Activated T-cell treated with anti-CD3 and anti-CD28 coated beads for 24 hours (primary cell): ENCODE measurements at places on chromosomes 1 and 21.

- no peak for DNase-seq
Observed at GRCh38 chr1:201144701-201145100, 9.6 kb downstream of the TMEM9 start.

DNA sequence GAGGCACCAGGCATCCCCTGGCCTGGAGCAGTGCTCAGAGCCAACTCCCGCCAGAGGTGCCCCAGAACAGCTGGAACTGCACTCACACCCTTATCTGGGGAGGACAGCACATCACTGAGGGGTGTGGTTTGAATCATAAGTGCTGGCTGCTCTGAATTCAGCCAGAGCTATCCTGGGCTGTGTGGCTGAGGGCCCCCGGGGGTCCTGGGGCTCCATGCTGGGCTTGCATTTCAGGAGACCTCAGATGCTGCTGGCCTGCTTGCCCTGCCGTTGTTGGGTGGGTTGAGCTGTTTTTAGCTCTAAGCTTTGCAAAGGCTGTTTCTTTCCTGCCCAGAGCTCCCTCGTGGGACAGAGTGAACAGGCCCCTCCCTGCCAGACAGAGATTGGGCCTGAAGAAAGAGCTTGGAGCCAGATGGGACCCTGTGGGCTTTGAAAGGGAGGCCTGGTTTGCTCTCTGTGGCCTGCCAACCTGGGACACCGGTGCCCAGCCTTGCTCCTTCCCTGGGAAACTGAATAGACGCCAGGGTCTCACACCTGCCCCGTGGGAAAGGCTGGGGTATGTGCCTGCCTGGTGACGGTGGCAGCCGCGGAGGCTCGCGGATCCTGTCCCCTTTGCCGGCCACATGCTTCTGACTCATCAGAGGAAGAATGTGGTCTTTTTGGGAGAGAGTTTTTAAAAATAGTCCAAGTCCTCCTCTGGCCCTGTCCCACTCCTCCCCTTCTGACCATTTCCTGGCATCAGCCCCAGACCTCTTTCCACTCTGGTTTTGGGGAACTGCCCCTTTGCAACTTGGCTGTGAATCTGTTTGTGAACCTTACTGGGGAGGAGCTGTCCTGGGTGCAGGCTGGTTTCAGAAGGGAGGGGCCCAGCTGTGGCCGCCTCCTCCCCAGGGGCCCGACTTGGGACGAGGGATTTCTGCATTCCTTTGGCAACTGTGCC lies 30.0 kb downstream of the ARHGEF10L start:
- no peak for DNase-seq

- no peak for DNase-seq
Observed at GRCh38 chr1:235124111-235124510, 4.5 kb downstream of the TOMM20 start.

DNA sequence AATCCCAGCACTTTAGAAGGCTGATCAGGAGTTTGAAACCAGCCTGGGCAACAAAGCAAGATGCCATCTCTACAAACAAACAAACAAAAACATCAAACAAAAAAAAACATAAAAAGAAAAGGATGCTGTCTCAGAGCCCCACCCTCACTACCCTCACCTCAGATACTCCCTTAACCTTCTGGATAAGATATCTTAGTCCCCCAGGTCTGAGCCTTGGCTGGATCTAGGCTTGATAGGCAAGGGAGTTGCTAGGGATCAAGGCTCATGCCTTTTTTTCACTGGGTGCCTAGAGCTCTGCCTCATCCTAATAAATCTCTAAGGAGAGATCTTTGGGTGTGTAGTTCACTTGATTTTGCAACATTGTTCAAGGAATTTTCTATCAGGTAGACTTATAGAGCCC lies 7.4 kb downstream of the HDAC1 start:
- DNase-seq = no peak

GRCh38 chr1:154407198-154408091 lies 2.3 kb downstream of the IL6R start:
- DNase-seq = no peak

DNA sequence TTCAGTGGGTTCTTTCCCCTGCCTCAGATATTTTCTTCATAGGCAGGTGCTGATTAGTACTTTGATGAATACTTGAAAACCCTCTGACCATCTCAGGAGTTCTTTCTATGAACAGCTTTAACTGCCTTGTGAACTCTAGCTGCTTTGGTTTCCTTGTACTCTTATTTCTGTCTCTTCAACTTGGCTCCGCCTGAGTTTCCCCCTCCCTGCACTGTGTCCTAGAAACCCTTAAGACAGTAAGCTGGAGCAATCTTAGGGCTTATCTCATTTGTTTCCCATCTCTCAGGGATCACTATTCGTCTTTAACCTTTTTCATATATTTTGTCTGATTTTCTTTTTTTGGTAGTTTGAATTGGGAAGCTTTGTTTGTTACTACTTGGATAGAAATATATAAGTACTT lies 99.1 kb downstream of the PKN2 start:
- no peak for DNase-seq

DNA sequence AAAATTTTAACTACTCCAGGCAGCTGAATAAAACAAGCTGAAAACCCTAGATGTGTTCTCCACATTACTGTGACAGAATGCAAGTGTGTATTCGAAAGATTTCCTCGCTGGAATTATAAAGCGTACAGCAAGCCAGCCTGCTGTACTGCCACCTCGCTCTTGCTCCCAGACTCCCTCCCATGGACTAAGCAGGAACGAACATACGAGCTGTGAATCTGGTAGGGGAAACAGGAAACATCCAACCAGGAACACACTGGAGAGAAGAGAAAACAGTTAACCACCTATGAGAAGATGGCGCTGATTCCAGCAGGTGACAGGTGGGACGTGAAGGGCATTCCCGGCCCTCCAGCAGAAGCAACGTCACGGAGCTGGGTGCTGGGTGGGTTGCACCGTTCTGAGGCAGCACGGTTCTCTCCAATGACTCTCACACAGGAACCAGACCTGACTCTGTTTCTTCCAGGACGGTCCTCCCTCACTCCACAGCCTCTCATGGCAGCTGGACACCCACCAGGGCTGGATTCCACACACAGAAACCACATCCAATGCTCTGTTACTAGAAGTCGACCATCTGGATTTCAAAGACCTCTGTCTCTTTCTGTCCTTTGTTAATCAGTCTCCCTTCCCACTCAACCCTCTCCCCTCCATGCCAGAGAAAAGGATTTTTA lies 219.2 kb downstream of the RERE start:
- no peak for DNase-seq

DNA sequence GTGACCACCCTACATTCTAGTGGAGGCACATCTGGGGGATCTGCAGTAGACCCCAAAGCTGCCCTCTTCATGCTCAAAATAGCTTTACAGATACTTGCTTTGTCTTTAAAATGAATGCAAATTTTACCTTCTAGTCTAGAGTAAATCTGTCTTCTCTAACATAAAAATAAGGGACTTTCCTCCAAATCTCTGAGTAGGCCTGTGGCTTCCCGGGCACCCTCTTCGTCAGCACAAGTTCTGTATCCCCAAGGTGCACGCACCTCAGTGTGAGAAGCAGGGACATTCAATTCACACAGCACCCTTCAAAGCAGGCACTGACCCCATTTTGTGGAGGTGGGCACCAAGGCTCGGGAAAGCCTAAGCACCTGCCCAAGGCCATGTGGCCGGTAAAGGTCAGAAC lies 19.0 kb downstream of the MEF2D start:
- DNase-seq = no peak

GRCh38 chr1:171912509-171913175 lies 71.3 kb downstream of the DNM3 start:
- no peak for DNase-seq

DNA sequence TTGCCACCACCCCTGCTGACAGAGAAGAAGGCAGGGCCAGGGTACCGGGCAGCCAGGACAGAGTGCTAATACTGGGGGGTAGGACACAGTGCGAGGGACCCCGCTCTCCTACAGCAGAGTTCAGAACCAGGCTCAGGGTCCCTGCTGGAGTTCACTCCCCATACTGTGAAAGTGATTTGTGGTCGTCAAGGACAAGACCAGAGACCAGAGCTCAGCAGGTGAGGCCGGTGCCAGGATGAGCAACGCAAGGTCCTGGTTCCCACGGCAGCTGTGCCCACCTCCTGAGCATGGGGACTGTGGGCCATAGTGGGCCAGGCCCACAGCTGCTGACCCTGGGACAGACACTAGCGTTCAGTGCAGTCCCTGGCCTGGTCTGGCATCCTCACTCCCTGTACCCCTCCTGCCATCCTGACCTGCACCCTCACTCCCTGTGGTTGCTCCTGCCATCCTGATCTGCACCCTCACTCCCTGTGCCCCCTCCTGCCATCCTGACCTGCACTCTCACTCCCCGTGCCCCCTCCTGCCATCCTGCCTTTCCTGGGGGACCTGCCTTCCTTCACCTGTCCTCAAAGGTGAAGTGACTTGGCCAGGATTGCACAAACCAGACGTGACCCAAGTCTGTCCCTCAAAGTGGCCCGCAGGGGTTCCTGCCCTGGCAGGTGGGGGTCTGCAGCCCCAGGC lies 13.8 kb upstream of the PTTG1IP start:
- no peak for DNase-seq

- no peak for DNase-seq
Observed at GRCh38 chr21:30102871-30103270, 63.7 kb downstream of the CLDN17 start.

DNA sequence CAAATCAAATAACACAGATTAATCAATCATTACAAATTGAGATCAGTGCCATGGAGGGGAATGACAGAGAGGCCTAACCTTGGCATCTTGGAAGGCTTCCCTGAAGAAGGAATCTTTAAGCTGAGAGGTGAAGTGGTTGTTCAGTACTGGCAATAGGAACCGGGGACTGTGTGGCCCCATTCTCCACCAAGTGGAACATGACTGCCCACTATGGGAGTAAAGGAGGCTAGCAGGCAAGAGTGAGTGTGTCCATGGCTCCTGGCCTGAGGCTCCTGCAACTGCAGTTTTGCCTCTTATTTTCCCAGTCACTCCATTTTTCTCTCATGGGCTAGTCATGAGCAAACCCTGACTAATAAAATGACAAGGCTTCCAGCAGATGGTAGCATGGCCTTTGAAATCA lies 112.2 kb upstream of the GJB5 start:
- DNase-seq = no peak

GRCh38 chr1:172778456-172779455 lies 119.9 kb downstream of the FASLG start:
- no peak for DNase-seq

DNA sequence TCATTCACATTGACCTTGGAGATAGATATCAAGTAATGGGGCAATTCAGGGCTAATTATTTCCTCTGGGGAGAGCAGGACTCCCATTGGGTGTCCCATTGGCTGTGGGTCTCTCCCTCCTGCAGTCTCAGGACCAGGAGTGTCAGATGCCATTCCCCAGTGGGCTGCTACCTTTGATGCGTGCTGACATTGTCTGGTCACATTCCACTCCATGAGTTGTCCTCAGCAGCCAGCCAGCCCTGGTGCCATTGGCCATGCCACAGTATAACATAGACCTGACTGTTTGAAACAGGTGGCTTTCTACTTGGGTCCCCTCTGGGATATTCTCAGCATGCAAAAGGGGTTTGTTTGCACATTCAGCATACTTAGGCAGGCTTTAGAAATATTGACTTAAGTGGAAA lies 118.5 kb downstream of the MRPS6 start:
- no peak for DNase-seq

DNA sequence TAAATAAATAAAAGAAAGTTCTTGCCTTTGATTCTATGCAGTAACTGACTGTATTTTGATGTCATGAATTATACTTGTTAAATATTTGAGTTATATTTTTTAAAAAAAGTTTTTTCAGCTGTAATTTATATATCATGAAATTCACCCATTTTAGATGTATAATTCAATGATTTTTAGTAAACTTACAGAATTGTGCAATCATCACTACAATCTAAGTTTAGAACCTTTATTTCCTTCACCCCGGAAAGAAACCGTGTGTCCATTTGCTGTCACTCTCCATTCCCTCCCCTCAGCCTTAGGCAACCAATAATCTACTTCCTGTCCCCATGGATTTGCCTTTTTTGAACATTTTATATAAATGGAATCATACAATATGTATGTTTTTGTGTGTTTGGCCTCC lies 32.5 kb upstream of the DISC1 start:
- no peak for DNase-seq

DNA sequence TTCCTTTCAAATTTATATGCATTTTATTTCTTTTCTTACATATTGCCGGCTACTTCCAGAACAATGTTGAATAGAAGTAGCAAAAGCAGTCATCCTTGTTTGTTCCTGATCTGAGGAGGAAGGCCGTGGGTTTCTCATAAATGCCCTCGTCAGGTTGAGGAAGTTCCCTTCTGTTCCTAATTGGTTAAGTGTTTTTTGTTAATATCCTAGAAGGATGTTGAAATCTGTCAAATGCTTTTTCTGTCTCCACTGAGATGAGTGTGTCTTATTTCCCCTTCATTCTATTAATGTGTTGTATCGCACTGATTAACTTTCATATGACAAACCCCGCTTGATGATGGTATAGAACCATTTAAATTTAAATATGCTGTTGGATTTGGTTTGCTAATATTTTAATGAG lies 15.4 kb downstream of the TTLL10 start:
- DNase-seq = no peak

GRCh38 chr1:74468982-74469603 lies 43.3 kb downstream of the LRRC53 start:
- DNase-seq = no peak

GRCh38 chr1:201424146-201424545 lies 2.6 kb upstream of the TNNI1 start:
- DNase-seq = no peak

GRCh38 chr1:95754412-95754811 lies 520.4 kb downstream of the RWDD3 start:
- no peak for DNase-seq

- no peak for DNase-seq
Observed at GRCh38 chr21:17467829-17468228, 45.0 kb upstream of the CXADR start.

- no peak for DNase-seq
Observed at GRCh38 chr1:41475346-41475745, 9.1 kb downstream of the EDN2 start.

DNA sequence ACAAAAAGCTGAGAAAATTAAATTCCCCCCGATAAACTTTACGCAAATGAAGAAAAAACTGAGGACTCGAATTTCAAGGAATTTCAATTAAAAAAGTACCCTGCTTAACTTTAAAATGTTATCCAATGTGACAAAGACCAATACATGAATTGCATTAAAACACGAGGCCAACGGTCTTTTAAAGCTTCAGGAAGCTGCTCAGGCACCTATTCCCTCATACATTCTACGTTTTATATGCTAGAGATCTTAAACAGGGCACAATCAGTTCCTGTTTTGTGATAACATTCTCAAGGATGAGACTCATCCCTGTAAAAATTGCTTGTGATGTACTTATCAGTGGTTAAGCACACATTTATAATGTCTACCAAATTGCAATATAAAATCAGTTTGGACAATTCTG lies 3.0 kb downstream of the YOD1 start:
- no peak for DNase-seq

GRCh38 chr1:10599194-10599861 lies 124.6 kb downstream of the PEX14 start:
- no peak for DNase-seq

- DNase-seq = no peak
Observed at GRCh38 chr21:34844924-34845238, 176.1 kb downstream of the CLIC6 start.
